ENCODE measurements at places on chromosomes 5 and 9.

DNA sequence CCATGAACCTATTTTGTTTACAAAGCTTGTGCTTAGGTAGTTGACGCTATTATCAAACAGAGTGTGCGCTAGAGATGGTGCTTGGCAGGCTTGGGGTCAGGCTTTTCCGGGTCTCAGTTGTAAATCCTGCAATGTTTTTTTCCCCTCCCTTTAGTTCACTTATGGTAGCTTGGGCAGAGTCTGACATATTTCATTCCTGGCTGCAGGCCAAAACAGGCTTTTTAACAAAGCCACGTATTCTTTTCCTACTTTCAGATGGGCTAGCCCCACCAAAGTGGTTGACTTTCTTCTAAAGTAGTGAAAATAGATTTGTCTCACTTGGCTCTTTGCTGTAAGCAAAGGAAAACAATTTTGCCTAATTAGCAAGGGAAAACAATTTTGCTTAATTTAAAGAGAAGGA lies 58.0 kb upstream of the FBN2 start:
- DNase-seq = no peak

DNA sequence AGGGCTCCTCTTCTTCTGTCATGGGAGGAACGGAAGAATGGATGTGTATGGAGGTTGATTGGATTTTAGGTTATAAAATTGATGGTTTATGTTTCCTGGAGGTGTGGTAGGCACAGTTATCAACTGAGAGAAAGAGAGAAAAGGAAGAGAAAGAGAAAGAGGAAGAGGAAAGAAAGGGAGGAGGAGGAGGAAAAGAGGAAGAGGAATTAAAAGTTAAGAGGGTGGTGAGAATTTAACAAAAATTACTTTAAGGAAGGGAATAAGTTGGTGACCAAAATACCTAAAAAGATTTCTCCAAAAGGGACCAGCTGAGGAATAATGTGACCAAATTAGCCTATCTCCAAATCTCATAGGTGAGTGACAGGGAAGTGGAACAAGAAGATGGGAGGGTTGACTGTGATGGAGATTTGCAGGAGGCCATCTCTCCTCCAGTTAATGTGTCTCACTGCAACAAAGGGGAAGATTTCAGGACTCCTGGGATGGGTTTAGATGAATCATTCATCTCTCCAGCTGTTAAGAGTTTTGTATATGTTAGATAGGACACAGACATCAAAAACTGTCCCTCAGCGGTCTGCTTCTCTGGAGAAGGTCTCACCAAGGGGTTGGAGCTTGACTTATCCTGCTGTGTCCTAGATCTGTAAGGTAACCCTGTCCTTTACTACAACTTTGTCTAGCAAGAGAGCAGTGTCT lies 76.0 kb upstream of the TMC1 start:
- no peak for DNase-seq

GRCh38 chr9:127569886-127570401 lies 42.1 kb upstream of the STXBP1 start:
- DNase-seq = peak; percentile 83

DNA sequence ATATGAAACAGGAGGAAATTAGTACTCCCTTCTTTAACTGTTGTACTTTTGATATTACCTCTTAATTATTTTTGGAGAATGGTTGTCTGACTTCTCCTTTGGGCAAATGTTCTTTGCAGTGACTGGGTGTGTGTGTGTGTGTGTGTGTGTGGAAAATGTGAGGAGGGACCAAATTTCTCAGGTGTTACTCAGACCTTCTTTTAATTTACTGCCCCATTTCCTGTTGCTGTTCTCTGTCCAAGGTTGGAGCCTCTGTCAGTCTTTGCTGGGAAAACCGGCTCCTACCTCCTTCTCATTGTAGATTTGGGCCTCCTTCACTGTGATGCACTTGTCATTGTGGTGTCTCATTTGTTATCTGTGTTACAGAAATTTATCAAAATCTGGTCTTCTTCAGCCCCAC lies 68.4 kb downstream of the PBX3 start:
- no peak for DNase-seq

DNA sequence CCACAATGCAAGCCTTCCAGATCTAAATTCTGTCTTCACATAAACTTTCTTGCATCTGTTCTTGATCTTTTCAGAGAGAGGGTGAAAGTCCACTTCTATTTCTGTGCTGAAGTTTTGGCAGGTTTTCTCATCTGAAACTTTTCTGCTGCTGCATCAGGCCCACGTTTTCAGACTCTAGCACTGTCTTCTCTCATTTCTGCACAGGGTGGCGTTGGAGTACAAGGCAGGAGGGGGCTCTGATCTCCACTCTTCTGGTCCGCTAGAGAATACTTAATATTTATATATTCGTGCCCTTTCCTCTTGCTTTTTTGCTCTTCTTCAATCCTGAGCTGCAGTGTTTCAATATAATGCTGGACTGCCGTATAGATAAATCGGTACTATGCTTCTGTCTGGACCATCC lies 204.0 kb upstream of the PRDM9 start:
- no peak for DNase-seq

All from DMS79 (cell line).